ENCODE measurements at places on chromosomes 3 and 15.

DNA sequence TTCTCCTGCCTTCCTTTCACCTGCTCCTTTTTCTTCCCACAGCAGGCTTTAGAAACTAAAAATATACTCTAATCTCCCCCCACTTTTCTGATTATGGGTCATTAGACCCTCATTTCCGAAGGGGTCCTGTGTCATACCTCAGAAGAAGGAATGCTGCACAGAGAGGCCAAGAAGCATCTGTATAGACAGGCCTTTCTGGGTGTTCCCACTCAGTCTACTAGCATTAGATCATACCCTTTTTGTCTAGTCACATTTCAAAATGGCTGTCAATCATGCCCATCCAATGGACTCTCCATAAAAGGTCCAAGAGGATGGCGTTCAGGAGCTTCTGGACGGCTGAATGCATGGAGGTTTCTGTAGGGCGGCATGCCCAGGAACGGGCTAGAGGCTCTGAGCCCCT, 192.2 kb downstream of the SUCLG2 start:
- no peak for DNase-seq

DNA sequence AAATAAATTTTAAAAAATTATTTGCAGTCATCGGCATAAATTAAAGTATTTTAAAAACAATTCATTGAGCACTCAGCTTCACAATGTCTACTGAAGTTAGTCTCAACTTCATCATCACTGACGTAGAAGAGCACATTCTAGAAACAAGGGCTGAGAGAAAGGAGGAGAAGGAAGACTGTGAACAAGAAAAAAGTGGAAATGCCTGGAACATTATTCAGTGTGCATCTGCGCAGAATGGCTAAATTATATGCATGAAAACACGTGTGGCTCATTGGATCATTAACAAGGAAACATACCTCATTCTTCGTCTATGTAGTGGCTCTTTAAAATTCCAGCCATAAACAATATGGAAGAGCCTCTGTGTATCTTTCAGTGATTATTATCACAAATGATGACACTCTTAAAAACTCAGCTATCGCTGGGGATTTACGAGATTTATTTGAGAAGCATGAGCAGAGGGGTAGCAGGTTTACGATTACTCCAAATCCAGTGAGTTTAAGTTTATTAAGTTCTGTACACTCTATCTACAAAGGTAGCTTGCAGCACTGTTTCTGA, 404.2 kb upstream of the CDIN1 start:
- DNase-seq = no peak

DNA sequence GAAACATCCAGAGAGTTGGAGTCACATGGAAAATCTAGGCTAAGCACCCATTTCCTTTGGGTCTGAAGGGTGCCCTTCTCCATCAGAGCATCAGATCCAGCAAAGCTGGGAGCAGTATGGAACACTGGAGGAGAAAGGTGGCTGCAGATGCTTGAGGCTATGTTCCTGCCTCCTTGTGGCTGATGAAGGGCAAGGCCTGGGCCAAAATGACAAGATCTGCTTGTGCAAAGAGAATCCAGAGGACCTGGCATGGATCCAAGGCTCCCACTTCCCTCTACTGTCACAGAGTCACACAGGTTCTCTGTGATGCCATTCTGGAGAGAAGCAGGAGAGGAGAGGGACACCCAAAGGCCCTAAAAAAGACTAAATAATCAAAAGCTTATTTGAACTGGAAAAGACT, 9.2 kb upstream of the ATP8B4 start:
- no peak for DNase-seq

DNA sequence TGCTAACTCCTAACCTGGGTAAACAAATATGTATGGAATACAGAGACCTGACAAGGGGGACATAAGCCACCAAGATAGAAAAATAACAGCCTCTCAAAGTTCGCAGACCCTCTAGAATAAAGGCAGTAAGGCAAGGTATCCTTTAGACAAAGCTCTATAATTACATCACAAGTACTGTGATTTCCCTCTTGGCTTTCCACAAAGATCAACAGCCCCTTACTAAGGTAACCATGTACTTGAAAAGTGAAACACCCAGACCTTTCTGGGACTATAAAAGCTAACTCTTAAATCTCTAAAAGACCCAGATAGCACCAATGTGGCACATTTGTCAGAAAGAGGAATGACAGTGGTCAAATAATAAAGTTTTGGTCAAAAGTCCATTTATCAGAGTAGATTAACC, 51.9 kb downstream of the TBL1XR1 start:
- no peak for DNase-seq

DNA sequence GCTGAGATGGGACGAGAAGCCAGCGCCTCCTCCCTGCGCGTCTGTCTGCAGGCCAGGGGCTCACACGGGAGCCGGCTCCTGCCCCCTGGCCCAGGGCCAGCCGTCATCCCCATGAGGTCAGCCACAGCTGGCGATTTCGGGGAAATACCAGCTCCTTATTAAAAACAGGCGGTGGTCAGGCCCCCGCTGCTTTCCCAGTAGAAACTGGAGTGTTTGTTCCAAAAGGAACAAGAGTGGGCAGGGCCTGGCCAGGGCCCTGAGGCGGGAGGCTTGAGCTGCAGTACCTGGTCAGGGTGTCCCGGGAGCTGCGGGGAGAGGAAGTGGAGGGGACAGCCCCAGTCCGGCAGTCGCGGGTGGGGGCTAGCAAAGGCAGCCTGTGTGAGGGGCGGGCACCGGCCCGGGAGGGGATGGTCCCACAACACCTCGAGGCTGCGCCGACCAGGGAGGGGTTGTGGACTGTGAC, 17.8 kb downstream of the MYL3 start:
- DNase-seq = no peak

DNA sequence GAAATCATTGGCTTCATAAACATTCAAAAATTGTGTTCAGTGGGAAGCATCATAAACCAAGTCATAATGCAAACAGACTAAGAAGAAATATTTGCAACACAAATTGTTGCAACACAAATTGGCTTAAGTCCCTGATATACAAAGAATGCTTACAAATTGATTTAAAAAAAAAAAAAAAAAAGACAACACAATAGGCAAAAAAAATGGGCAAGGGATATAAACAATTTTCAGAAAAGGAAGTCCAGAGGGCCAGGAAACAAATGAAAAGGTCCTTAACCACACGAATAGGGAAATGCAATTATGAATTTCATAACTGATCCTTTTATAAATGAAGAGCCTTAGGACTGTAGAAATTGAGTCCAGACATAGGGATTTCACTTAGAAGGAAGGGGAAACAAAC, 98.9 kb downstream of the LRRK1 start:
- DNase-seq = no peak

Data from activated naive CD8-positive, alpha-beta T cell treated with anti-CD3 and anti-CD28 coated beads, Interleukin-2, amount 50 U/mL, for 24 hours (primary cell).